ENCODE measurements at places on chromosomes 3 and 15.

DNA sequence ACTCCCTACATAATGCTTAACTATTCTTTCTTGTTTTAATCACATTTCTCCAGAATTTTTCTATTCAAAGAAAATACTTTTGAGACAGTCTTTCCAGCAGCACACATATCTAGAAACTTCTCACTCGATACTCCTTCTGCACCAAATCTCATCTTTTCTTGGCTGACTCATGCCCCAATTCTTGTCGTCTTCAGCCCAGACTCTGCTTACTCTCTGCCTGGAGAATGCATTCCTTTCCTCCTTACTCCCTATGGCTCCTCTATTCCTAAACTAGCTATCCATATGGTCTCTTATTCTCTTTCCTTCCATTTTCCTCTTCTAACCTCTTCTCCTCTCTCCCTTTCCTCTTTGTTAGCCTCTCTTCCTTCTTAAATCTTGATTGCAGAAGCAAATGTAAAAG, 158.7 kb downstream of the GBE1 start:
- peak; percentile 43 for DNase-seq

DNA sequence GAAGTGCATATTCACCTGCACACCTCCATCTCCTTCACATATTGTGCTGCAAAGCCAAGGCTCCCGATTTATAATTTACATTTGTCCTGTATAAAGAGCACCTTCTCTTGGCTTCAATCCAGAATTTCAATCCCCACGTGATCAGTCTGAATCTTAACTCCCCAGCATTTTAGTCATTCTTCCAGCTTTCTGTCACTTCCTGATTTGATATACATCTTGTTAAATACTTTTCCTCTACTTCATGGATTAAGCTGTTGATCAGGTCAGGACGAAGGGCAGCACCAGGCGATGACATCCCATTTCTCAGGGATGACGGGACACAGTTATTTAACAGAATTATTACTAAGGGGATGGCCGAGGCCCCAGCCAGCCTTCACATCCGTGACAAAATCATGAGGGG, 212.5 kb downstream of the EPHB1 start:
- no peak for DNase-seq

DNA sequence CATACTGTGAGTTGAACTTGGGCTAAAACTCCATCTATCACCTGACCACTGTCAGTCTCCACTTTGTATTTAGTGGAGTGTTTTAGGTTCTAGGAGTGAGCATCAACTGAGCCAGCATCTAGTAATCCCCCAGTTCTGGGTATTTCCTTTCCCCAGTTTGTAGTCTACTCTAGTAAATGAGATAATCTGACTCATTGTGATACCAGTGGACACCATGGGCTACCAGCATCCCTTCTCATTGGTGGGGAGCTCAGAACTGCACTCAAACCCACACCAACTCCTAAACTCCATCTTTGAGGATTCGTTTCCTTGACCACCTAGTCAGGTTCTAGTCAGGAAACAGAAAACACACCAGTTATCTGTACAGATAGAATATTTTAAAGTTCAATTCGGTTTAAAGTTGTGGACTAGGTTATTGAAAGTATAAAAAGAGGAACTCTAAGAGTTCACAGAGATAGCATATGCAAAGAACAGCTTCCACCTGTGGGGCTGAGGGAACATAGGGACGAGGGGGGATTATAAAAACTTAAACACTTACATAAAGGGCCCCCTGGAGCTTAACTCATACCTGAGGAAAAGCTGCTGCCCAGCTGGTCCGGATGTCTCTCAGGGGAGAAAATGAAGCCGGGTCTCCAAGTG, 36.0 kb downstream of the LEO1 start:
- no peak for DNase-seq

DNA sequence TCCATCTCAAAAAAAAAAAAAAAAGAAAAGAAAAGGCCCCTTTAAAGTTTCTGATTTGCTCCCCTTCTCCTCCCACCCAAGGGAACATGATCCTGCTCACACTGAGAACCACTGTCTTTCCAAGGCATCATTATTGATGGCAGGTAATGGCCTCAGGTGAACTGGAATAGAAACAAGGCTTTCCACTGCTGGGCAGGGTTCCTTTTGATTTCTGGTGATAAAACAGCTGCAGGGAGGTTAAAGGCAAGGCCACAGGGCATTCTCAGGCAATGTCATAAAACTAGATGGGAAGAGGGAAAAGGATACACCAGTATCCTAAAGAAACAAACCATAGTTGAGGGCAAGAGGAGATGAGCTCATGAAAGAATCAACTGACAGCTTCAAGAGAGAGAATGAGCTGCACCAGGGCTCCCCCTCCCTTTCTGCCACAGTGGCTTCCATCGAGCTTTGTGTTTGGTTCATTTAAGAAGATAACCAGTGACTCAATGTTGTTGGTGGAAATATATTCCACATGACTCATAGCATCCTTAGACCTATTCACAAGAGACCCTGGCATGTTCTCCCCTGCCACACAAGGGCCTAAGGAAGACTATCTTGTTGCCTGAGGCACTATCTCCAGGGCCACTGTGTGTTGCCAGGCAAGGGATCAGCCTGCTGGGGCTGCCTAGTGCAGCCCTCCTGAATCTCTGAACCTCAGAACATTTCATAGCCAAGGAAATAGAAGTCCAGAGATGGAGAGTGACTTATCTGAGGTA, 86.4 kb downstream of the WDR76 start:
- DNase-seq = peak; percentile 86

DNA sequence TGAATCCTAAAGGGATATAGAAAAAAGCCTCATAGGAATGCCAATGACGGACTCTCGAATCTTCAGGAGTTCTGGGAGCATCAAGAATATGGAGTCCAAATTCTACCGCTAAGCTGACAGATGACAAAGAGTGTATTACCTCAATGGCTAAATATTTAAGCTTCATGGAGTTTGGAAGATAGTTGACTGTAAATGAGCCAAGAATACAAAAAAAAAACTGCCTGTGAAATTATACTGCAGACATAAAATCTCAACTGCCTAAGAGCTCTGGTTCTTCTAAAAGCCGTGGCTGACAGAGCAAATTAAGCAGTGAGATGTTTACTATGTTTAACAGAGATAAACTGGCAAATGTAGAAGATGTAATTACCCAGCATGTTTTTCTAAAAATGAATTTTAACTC, 140.0 kb downstream of the GADL1 start:
- no peak for DNase-seq

- DNase-seq = no peak
These were observed 108.8 kb upstream of the UMPS start for GRCh38 chr3:124621498-124621897.

DNA sequence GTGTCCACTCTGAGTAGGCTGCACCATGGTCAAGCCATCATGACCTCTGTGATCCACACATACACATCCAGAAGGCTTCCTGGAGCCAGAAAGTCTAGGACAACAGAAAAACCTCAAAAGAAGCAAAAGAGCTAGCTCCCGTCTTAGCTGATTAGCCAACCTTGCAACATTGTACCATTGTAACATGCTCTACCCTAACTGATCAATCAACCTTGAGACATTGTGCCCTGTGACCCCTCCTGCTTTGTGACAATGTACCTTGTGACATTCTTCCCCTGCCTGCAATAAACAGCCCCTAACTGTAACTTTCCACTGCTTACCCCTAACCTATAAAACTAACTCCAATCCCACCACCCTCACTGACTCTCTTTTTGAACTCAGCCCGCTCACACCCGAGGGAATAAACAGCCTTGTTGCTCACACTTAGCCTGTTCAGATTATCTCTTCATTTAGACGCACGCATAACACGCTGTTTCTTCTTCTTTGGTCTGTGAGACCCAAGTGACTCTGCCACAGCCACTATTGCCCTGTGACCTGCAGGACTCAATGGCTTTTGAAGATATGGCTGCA, 1104.6 kb downstream of the OTOL1 start:
- DNase-seq = no peak

DNA sequence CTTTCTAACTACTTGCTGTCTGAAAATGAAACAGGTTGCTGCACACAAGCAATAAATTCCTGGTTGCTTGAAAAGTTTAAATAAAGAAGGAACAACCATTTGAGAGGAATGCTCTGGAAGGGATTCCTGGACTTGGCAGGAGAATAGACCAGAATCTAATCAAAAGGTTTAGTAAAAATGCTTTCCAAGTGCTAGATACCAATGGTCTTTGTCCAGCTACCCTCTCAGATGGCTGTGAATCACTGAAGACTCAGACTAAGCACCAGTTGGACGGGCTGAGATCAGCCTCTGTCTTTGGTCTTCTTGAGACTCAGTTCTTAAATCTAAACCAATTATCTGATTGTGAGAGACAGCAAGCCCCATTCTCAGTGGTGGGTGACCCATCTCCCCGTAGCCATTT, 27.7 kb upstream of the LPP start:
- peak; percentile 30 for DNase-seq
